Kasumi-1 (cell line): ENCODE measurements at places on chromosomes 7 and 10.

DNA sequence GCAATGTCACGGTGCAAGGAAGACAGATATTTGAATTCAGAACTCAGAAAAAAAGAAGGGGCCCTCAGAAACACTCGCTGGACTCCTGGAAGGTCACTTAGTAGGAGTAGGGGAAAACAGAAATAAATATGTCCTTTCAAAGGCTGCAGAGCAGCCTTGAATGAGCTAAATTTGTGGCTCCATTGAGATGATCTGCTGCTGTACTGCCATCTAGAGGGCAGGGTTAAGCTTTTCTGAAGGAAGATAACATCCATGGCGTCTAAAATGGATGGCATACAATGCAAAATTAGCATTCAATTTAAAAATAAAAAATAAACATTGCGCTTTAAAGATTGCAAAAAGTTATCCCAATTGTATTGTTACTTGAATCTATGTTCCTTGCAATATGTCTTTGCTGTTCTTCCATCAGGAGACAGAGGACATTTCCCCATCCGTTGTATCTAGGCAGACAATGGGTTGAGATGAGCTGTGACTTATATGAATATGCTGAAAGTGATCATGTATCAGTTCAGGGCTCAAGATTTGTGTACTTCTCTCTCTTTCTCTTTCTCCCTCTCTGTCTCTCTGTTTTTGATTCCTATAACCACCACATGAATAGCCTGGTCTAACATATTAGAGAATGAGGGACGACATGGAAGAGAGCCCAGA lies 642.2 kb downstream of the SH2D4B start:
- DNase-seq = peak; percentile 41

- DNase-seq = no peak
These were observed 25.3 kb downstream of the BCAP29 start for GRCh38 chr7:107605218-107605815.

DNA sequence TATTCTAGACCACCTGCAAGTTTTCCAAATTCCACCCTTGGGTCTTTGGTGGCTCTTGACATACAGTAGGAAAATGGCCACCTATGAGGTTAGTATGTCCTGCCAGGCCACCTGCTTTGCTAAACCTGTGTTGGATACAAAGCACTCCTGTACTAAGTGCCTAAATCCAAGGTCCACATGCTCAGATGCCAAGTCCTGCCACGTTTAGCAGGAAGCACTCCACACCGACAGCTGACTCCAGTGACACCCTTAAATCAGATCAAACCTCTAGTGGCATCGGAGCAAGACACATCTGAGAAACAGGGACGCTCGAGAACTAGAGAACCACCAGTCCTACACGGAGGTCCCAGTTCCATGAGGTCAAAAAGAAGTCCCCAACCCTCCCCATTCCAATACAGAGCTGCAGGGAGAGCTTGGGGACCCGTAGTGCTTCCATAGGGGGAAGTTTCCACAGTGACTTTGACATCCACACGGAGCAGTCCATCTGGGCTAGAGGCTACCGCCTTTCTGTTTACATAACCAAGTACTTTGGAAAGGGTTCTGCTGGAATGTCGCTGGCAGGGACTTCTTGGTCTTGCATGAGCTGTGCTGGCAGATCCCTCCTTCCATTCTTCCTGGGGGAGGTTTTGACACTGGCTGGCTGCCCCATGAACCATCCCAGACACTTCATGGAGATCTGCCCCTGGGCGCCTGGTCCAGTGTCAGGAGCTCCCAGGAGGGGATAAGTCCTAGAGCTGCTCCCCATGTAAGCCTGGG lies 290.6 kb downstream of the PRPF18 start:
- no peak for DNase-seq

GRCh38 chr7:130444234-130444633 lies 3.4 kb upstream of the CEP41 start:
- DNase-seq = no peak

- no peak for DNase-seq
These were observed 497.9 kb upstream of the GALNT17 start for GRCh38 chr7:70634071-70634470.

DNA sequence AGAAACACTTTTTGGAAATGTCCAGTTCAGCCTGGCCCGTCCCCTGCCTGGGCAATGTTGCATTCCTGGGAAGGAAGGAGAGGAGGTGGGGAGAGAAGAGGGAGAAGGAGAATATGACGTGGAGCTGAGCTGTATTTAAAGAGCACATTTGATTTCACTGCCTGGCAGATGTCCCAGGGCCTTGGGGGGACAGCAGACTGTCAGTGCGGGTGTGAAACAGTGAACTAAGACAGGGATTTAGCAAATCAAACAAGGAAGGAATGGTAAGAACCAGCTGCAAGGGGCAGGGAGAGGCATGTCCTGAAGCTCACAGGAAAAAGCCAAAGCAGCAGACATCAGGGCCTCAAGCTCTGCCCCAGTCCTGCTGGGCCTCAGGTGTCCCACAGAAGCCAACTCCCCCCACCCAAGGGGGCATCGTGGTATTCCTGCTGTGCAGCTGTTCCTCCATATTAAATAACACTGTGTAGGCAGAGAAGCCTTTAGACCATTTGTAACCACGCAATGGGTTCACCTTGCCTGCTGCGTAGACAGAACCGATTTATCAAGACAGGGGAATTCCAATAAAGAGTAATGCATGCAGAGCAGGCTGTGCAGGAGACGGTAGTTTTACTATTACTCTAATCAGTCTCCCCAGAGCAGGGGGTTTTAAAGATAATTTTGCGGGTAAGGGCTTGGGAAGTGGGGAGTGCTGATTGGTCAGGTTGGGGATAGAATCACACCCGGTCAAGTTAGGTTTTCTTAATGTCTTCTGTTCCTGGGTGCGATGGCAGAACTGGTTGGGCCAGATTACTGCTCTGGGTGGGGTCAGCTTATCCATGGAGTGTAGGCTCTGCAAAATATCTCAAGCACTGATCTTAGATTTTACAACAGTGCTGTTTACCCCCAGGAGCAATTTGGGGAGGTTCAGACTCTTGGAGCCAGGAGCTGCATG lies 18.3 kb downstream of the LEP start:
- no peak for DNase-seq

- DNase-seq = no peak
These were observed 94.4 kb downstream of the AHR start for GRCh38 chr7:17392846-17393245.

DNA sequence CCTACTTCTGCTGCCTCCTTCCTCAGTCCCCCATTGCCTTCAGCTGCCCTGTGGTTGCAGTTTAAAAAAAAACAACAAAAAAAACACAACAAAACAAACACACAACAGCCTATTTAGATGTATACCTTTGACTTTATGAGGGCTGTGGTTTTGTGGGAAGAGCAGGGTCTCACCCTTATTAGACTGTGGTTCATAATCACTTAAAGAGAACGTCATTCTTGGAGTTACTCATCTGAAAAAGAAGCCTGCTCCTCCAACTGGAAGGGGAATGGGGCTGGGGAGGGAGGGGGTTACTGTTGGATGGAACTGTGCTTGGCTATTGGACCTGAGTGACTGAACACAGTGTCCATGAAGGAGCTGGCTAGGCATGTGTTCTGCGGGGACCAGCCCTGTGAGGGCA lies 48.1 kb downstream of the SDK1 start:
- DNase-seq = no peak

DNA sequence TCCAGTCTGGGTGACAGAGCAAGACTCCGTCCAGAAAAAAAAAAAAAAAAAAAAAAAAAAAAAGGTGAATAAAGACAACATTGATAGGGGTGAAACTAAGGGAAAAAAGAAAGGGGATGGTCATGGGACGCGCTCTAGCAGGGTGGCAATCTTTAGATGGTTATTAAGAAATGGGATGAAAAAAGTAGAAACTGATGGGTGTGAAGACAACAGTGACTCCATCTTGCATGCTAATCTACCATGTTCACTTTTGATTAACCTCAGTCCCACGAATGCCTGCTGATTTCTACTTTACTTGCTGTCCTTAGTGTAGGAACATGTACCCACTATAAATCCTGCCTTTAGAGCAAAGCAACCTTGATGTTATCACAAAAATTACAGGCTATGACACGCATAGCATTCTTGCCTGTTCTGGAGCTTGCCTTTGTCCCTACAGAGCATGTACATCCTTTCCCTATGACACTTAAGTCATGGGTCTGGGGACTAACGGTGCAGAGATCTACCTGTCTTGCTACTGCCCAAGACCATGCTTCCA lies 38.5 kb downstream of the P4HA1 start:
- no peak for DNase-seq

DNA sequence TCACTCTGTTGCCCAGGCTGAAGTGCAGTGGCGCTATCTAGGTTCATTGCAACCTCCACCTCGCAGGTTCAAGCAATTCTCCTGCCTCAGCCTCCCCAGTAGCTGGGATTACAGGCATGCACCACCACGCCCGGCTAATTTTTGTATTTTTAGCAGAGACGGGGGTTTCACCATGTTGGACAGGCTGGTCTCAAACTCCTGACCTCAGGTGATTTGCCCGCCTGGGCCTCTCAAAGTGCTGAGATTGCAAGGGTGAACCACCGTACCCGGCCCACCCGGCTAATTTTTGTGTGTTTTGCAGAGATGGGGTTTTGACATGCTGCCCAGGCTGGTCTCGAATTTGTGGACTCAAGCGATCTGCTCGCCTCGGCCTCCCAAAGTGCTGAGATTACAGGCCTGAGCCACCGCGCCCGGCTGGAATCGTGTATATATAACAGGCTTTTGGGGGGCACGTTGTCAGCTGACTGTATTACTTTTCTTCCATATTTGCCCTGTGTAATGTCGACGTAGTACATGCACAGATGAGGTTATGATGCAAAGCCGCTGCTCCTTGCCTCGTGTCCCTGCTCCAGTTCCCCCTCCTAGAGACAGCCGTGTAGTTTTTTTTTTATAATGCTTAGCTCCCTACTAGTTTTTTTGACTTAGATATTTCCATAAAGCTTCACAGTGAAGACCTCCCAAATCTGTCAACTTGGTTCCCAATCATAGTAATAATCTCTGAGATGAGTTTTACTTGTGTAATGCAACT lies 883 bp upstream of the TRA2A start:
- DNase-seq = no peak

GRCh38 chr10:35316218-35316967 lies 19.9 kb upstream of the CCNY start:
- no peak for DNase-seq

GRCh38 chr7:129741743-129742213 lies 130.3 kb downstream of the NRF1 start:
- DNase-seq = peak; percentile 87

GRCh38 chr10:30493609-30494530 lies 59.9 kb downstream of the MAP3K8 start:
- peak; percentile 90 for DNase-seq

DNA sequence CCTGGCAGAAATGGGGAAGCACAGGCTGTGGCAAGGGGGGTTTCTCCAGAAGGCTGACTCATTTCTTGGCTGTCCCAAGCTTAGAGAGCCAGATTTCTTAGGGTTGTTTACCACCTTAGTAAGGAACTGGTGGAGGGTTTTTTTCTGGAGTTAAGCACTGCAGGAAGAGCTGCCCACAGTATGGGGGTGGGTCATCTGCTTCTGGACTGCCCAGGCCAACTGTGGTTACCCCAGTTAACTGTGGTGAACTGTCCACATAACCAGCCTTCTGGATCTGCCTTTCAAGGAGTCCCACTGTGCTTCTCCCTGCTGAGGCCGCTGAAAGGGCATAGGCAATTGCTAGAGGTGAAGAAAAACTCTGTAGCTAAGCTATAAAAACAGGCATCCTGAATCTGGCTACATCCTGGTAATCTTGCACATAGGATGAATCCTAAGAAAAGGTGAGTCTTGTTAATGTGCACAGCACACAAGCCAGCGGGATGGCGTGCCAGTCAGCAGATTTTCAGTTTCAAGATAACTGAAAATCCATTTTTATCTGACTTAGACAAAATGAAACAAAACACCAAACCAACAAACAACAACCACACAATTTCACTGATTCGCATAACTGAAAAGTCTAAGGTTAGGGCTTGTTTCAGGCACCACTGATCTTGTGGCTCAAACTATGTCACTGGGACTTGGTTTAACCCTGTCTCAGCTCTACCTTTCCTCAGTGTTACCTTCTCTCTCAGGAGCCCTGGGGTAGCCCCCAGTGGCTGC lies 21.6 kb upstream of the TSPAN33 start:
- peak; percentile 87 for DNase-seq

- DNase-seq = no peak
These were observed 78.6 kb upstream of the ARMC3 start for GRCh38 chr10:22849077-22849805.

DNA sequence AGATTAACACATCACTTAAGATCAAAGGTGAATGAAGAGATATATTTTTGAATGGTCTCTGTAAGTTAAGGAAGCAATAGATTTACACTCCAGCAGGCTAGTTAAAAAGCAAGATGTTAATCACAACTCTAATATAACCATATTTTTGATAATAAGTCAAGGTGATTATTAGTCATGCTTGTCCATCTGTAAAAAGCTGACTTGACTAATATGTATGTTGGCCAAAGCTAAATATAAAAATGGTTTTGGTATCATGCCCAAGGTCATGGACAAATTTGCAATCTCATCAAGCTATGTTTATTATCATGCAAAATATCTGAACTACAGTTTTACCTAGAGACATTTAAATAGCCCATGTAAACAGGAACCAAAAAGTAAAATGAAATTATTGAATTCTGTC lies 102.6 kb upstream of the CSTF2T start:
- no peak for DNase-seq

DNA sequence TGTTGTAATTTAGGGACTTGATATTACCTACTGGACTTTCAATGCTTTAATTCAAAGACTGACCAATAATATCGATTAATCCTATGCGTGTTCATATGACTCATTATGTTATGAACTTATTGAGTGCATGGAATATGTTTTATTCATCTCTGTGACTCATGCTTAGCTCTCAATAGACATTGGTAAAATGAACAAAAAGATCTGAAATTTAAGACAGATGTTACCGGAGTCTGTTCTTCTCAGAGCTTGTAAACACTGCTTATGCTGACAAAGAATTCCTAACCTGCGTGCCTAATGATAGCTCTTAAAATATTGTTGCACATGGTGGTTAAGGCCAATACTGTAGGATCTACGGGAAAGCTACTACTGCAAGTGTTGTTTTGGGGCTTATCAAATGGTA lies 131.5 kb upstream of the ACBD5 start:
- no peak for DNase-seq

GRCh38 chr7:130985361-130985760 lies 251.4 kb upstream of the KLF14 start:
- no peak for DNase-seq

DNA sequence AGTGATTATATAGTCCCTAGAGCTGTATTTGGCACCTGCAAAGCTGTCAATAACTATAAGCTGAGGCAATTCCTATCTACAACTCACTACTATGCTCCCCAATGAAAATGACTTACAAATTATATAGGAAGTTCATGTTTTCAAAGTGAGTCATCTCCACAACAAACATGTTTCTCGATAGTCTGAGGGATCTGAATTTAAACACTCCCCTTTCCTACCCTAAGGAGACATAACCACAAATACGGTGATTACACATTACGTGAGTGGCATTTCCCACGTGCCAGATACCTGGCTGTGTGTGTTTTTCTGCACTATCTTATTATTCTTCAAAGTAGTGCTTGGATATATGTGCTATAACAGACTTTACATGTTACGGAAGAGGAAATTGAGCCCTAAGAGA lies 122.5 kb upstream of the C1QL3 start:
- DNase-seq = no peak

DNA sequence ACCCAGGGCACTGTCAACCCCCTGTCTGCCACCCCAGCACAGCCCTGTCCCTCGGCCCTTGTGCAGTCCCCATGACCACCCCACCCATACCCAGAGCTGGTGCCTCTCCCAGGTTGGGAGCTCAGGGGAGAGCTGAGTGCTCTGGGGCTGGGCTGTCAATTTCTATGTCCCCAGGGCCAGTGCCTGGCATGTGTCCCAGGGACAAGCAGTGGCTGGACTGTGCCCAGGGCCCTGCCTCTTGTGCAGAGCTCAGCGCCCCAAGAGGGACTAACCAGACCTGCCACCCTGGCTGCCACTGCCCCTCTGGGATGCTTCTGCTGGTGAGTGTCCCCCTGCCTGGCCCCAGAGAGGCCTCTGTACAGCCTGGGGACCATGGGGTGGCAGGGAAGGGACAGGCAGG lies 29.0 kb upstream of the ZNF862 start:
- DNase-seq = no peak
